Fibroblast of lung (primary cell): ENCODE measurements at places on chromosomes 11 and 22.

- no peak for DNase-seq
Measured at GRCh38 chr11:61267437-61267841, 26.5 kb downstream of the PGA5 start.

DNA sequence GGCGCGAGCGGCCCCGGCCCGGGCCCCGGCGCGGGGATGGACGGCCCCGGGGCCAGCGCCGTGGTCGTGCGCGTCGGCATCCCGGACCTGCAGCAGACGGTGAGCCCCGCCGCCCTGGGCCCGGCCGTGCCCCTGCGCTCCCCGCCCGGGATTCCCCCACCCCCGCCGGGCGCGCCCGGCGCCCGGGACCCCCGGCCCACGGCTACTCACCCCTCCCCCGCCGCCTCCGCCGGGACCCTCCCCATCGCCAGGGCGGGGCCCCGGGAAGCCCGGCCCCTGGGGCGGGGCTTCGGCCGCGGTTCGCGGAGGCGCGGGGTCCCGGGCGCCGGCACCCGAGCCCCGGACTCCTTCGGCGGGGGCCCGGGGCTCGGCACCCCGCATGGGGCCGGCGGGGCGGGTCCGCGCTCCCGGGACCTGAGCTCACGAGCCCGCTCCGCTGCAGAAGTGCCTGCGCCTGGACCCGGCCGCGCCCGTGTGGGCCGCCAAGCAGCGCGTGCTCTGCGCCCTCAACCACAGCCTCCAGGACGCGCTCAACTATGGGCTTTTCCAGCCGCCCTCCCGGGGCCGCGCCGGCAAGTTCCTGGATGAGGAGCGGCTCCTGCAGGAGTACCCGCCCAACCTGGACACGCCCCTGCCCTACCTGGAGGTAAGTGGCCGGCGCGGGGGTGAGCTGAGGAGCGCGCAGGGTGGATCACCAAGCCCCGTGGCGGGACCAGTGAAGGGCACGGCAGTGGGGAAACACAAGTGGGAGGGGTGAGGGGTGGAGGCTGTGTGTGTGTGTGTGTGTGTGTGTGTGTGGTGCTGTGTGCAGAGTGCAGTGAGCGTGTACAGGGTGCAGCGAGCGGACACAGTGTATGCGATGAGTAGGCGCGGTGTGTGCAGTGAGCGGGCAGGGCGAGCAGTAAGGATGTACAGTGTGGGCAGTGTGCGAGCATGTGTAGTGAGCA, 2.3 kb downstream of the SHANK3 start:
- DNase-seq = peak; percentile 26

GRCh38 chr11:86673872-86674750, 1.7 kb upstream of the ME3 start:
- DNase-seq = no peak

GRCh38 chr11:60305906-60306619, 21.0 kb upstream of the MS4A6E start:
- DNase-seq = no peak

- DNase-seq = peak; percentile 41
Measured at GRCh38 chr11:63915961-63916836, 765 bp downstream of the RCOR2 start.

DNA sequence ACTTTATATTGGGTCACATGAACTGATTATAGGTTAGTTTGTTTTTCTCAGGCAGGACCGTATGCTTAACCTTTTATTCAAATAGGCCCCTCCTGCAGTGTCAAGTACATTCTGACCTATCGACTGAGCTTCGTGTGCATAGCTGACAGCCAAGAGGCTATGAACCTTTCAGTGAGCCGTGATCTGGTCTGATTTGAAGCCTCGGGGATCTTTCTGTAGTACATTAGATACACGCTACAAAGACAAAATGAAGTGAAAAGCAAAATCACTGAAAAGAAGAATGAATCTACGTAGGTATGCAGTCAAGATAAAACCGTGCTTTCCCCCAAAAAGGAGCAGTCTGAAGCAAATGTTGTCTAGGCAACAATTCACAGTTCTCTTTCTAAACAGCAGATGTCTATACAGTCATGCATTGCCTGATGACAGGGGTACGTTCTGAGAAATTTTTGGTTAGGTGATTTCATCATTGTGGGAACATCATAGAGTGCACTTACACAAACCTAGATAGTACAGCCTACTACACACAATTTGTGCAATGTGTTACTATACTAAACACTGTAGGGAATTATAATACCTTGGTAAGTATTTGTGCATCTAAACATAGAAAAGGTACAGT, 18.1 kb downstream of the JHY start:
- DNase-seq = peak; percentile 68

GRCh38 chr22:46914481-46914880, 152.0 kb downstream of the TBC1D22A start:
- no peak for DNase-seq

- no peak for DNase-seq
Measured at GRCh38 chr11:44418456-44418830, 108.5 kb upstream of the ALX4 start.

DNA sequence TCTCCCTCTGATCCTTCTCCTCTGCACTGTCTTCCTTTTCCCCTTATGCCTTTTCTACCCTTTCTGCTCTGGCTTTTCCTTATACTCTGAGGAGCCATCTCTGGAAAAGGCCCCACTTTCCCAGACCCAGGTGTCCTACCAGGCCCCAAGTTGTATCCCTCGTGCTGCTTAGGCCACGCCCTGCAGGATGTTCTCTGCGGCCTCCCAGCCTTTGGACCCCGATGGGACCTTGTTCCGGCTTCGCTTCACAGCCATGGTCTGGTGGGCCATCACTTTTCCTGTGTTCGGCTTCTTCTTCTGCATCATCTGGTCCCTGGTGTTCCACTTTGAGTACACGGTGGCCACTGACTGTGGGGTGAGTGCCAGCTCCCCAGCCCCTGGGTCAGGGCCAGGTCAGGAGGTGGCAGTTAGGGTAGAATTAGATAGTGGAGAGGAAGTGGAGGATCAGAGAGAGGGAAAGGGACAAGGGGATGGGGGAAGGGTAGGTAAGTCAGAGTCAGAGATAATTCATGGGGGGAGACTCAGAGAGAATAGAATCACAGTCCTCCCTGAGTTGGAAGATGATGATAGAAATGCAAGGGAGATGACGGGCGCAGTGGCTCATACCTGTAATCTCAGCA, 8.9 kb downstream of the PGAP2 start:
- DNase-seq = no peak

DNA sequence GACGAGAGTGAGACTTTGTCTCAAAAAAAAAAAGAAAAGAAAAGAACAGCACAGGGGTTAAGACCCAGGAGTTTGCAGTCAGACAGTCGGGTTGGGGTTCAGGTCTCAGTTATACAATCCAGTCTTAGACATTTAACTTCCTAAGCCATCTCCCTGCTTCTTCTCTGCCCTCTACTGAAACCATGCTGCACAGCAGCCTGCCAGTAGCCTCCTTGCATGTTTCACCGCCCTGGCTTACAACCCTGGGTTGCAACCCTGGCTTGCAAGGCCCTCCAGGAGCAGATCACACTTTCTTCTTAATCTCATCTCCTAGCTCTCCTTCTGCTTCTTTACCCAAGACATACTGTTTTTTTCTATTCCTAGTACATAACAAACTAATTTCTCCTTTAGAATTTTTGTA, 5.9 kb upstream of the B3GAT3 start:
- DNase-seq = no peak

GRCh38 chr11:15806217-15806616, 550.1 kb downstream of the SOX6 start:
- DNase-seq = peak; percentile 37

DNA sequence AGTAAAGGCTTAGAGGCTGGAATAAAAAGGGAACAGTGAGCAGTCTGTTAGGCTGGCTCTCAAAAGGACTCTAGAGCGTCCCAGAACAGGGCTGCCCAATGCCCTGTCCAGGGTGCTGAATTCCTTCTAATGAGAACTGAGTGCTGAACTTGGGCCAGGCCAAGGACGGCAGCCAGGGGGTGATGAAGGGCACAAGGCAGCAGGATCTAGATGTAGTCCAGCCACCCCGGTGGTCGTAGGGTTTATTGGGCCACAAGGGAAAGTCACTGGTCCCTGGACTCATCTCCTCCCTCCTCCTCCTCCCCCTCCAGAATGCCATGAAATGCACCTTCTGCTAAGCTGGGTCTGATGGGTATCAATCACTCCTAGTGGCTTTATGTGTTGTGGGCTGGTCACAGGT, 19.2 kb downstream of the NPTXR start:
- DNase-seq = peak; percentile 75

- no peak for DNase-seq
Measured at GRCh38 chr22:22825213-22825593, 62.4 kb upstream of the IGLL5 start.

GRCh38 chr22:26236991-26237390, 67.7 kb downstream of the SEZ6L start:
- DNase-seq = peak; percentile 31

DNA sequence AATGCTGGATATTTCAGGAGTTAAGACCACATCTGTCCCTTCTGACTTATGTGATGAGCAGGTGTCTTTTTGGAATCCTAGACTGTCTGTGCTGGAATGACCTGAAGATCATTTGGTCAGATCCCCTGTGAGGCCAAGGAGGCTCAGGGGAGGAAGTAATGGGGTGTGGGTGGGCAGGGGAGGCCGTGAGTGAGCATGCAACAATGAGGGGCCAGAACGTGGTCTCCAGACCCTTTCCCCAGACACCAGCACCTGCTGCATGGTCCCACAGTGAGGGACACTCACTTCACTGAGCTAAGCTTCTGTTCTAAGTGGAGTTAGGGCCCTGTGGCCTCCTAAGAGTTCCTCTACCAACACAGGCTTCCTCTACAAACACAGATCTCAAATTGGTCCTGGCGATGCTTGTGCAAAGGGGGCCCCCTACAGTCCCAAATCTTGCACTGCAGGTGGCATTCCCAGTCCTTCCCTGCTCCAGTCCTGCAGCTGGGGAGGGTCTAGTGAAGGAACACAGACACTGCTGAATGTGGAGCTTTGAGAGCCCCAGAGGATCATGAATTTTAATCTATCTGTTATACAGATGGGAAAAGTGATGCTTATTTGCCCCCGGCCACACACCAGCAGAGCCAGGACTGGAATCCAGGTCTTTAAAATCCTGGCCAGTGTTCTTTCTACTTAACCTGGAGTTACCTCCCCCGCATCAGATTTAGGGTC, 7.4 kb downstream of the USP2 start:
- DNase-seq = peak; percentile 60

- no peak for DNase-seq
Measured at GRCh38 chr11:131692961-131693360, 322.5 kb downstream of the NTM start.

DNA sequence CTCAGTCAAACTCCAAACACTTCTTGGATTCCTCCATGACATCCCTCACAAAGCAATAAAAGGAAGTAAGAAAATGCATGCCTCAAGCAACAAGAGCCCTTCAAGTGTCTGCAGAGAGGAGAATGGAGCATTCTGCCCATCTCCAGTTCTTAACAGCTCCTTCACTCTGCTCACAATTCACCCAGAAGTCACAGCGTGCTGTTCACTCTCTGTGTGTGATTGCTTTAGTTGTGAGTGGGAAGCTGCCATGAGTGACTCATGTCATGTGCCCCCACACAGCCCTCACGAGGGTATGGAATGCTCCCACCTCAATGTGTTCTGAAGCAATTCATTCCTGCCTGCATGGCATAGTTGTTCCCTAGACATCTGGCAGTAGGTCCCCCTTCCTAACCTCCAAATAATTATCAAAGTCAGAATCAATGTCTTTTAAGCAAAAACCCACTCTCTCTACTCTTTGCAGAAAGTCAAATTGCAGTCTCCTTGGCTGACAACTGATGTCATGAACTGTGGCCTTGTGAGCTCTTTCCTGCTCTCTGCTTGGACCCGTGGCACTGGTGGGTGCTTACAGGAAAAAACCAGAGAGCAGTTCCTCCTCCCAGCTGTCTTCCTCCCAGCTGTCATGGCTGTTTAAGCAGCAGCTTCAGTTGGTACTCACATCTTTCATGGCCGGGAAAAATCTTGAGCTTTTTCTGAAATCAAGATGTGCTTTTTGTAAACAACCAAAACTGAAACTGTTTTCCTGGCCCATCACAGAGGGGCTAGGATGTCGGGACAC, 112.1 kb upstream of the SPON1 start:
- DNase-seq = no peak

GRCh38 chr11:35355102-35355749, 64.1 kb downstream of the SLC1A2 start:
- DNase-seq = no peak

DNA sequence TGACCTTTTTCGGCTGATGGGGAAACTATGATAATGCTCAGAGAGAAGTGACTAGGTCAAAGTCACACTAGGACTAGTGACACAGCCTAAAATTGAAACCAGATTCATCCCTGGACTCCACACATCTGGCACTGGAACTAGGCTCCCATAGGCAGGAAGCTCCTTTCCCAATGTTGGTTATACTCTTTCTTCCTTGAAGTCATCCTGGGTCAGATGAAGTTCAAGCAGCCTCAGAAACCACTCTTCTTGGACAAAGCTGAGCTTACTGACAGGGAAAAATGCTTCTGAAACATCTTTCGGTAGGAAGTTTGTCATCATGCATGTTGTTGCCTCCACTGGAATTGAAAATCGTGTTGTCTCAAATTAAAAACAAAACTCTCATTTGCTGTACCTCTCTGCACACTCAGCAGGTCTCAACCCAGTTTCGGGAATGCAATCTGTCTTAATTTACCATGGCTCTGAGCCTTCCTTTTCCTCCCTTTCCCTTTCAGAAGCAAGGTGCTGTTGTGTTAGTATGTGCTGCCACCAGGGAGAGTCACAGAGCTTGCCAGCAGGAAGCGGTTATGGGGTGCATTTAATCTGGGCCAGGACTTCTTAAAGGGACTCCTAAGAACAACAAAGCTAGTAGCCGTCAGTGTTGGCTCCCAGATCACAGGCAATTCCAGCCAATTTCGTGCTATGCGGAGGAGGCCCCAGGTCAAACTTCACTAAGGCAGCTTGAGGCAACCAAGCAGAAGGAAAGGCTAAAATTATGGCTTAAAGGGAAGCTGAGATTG, 384.8 kb downstream of the TENM4 start:
- peak; percentile 80 for DNase-seq

- no peak for DNase-seq
Measured at GRCh38 chr11:119752345-119752871, 23.4 kb upstream of the NECTIN1 start.

DNA sequence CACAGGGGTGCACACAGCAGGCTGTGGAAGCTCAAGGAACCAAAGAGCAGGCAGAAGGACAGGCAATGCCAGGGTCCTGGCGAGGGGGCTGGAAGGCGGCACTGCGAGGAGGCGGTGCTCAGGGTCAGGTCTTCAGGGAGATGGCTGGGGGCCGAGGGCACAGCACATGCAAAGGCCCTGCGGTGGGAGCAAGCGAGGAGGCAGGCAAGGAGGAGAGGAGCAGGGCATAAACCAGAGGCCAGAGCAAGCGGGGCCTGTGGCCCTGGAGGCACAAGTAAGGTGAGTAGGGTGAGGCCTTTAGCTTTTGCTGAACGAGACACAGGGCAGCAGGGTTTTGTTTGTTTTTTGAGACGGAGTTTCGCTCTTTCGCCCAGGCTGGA, 126.9 kb downstream of the ARHGAP8 start:
- DNase-seq = no peak

DNA sequence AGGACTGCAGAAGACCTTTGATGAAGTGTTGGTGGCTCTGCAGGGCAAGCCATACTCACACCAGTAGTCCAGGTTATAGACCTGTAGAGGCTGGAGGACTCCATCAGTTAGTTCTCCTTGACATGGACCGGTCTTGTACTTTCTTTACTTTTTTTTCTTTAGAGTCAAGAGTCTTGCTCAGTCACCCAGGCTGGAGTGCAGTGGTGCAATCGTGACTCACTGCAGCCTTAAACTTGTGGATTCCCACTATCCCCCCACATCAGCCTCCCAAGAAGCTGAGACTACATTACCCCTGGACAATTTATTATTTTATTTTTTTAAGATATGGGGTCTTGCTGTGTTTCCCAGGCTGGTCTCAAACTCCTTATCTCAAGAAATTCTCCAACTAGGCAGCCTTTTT, 49.6 kb upstream of the E2F8 start:
- DNase-seq = no peak
